NCI-H2081 treated with DMSO at 0.1 percent for 48 hours (cell line): ENCODE measurements at places on chromosomes 7 and 10.

DNA sequence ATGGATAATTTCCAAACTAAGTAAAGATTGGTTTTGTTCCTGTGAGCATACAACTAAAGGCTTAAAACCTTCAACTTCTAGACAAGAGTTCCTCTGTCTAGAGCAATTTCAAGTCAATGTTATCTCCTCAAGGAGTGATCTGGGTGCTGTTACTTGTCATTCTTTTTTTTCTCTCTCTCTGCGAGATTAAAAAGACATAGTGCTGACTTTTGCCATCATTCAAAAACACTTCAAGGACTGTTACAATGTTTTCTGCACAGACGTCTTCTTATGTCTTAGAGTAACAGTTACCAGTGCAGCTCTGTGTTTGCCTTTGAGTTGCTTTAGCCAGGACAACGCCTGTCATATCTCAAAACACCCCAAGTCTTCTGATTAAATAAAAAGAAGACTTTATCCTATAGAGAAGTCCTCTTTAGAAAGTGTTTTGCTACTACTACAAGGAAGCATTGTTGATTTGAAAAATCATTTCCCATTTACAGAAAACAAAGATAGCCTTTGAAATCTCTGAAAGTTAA, 263.5 kb upstream of the FERD3L start:
- DNase-seq, result no peak

DNA sequence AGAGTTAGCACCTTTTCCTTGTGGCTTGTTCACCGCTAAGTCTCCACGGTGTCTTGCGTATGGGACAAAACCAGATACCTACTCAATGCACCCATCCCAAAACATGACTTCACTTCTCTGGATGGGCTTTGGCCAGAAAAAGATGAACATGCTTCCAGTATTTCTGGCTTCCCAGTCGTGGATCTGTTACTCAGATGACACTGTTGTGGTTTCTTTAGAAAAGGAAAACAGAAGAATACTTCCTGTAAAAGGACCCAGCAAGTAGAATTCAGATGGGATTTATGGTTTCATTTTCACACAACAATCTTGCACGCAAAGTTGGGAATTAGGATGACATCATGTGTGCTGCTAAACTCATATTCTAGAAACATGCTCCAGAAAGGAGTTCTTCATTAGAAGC, 216.7 kb downstream of the ADAM12 start:
- DNase-seq, result no peak

- DNase-seq, result no peak
Observed at GRCh38 chr7:130733931-130734814, at the start of gene KLF14. KLF14 (minus strand) TSS chr7:130734207; CDS start chr7:130734033, 174 bp downstream.

DNA sequence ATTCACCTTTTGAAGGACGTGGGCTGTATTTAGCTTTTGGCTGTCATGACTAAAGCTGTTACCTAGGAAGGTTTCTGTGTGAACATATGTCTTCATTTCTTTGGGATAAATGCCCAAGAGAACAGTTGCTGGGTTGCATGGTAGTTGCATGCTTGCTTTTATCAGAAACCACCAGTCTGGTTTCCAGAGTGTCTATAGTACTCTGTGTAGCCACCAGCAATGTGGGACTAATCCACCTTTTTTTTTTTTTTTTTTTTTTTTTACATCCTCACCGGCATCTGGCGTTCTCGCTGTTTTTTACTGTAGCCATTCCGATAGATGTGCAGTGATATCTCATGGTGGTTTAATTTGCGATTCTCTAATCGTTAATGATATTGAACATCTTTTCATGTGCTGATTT, 297.8 kb downstream of the SDK1 start:
- DNase-seq, result no peak

GRCh38 chr7:5546626-5547025, 123.0 kb upstream of the TNRC18 start:
- DNase-seq, result no peak

- DNase-seq, result no peak
Observed at GRCh38 chr10:29482591-29483431, 152.0 kb downstream of the SVIL start.

DNA sequence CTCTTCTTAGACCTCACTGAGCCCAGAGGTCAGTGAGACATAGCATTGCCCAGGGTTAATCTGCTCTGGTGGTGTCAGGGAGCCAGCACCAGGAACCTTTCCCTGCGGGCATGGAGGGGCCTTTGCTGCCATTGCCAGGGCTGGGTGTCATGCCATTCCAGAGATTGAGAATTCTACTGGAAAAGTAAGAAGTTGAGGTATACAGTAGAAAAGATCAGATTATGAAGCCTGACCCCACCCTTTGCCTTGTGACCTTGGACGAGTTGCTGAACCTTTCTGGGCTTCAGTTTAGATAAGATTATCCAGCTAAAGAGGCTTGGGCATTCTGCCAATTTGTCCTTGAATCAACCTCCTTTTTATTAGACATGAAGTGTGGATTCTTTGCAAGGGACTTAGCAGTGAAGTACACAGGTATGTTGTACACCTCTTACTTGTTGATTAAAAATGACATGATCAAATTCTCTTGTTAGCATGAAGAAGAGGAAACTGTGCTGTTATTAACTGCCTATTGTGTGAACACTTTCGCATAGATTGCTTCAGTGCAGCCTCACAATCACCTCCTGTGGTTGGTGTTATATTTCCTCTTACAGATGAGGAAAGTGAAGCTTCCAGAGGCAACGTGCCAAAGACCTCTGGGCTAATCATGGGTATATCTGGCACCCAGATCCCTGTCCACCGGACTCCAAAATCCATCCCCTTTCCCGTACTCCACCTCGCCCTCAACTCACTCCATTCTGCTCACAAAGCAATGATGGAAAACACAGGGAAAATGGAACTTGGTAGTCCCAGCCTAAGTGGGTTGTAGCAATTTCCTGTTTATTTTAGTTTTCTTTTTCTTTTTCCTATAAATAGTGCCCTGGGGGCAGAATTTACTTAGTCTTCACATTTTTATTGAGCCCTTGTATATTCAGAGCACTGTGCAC, 151.3 kb downstream of the CAMK1D start:
- DNase-seq, result no peak

GRCh38 chr7:106073701-106074100, 38.4 kb downstream of the SYPL1 start:
- DNase-seq, result no peak

- DNase-seq, result no peak
Observed at GRCh38 chr7:115078851-115079250, 157.0 kb downstream of the MDFIC start.

DNA sequence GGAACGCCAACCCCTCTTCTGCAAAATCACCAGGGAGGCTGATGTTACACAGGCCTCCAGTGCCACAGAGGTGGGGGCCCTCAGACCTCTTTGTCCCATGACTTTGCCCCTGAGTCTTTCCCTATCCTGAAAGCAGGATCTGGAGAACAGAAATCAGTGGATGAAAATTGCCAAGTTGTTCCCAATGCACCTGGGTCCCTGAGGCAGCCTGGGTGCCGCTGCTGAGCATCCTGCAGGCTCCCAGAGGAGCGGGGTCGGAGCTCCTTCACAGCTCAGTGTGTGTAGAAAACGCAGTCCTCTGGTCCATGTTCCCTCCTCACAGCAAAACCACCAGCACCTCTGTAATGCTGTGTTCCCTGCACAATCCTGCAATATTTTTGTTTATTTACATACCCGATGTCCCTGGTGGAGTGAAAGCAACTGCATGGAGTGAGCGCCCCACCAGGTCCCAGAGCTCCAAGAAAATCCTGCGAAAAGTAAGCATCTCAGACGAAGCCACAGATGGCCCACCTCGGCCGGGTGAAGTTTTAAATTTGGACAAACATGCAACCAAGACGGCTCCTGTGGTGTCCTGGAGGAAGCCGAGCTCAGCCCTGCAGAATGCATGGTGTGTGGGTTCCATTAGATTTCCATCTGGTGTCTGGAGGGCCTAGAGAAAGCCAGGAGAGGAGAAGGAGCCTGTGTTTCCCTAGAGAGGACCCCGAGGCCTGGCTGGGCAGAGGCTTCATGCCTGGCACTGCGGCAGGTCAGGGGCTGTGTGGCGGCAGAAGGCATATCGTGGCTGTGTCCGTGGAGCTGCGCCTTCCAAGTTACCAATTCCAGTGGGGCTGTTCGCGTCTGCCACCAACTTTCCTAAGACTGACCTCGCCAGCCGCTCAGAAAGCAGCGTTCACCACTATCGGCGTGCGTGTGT, 235.2 kb downstream of the WDR37 start:
- no peak for DNase-seq

GRCh38 chr10:91552274-91553095, 80.4 kb downstream of the PPP1R3C start:
- no peak for DNase-seq

- DNase-seq, result no peak
Observed at GRCh38 chr10:117074621-117075020, 63.4 kb downstream of the VAX1 start.

- no peak for DNase-seq
Observed at GRCh38 chr7:27183682-27184336, 1.2 kb downstream of the HOXA11 start.

DNA sequence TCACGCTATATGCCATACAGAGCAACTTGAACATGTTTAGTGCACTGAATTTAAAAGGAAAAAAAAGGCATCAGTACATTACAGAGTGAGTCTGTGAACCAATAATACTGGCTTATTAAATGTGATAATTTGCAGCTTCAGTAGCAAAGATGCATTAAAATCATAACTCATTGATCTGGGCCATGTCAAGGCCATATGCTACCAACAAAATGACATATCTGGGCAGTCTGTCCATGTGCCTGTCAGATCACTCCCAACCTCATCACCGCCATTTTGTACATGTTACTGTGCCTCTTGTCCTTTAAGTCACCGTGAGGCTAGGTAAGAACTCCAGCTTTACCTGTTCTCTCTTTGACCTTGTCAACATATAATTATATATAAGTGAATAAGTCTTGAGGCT, 307.4 kb upstream of the LRGUK start:
- no peak for DNase-seq

- no peak for DNase-seq
Observed at GRCh38 chr7:41655426-41655825, 47.5 kb downstream of the INHBA start.

GRCh38 chr10:113019096-113019495, 69.0 kb downstream of the TCF7L2 start:
- no peak for DNase-seq

DNA sequence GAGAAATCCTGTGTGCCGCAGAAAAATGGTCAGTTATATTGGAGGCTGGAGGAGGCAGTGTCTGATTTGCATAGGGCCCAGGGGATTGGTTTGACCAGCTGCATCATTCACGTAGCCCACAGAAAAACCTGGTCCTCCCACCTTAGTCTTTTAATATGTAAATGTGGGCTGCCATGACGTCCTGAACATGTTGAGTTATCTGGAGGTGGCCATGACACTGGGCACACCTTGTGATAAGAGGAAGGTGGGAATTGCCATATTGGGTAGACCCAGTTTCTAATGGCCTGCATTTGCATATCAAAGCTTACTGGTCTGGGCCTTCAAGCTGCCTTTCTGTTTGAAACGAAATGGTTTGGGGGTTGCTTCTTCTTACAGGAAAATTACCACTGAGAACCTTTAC, 162.2 kb downstream of the AHR start:
- DNase-seq, result no peak

- DNase-seq, result no peak
Observed at GRCh38 chr10:129614341-129614740, 147.3 kb downstream of the MGMT start.

- DNase-seq, result no peak
Observed at GRCh38 chr7:95520136-95520535, 34.4 kb downstream of the ASB4 start.

DNA sequence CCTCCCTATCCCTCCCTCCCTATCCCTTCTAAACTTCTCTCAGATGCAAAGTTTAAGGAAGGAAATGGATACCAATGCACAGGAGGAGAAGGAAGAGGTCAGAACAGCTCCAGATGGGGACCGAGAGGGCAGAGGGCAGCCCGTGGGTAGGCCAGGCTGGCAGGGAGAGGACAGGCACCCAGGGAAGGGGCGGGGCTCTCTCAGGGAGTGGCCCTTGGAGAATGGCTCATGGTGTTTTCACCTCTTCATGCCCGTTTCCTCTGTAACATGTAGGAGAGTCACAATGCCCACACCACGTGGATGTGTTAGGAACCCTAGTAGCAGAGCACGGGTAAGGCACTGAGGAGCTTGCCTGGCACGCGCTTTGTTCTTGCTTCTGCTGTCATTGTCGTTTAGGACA, 264.5 kb downstream of the CELF2 start:
- DNase-seq, result no peak

GRCh38 chr10:13039761-13040160, 38.2 kb upstream of the CCDC3 start:
- no peak for DNase-seq

DNA sequence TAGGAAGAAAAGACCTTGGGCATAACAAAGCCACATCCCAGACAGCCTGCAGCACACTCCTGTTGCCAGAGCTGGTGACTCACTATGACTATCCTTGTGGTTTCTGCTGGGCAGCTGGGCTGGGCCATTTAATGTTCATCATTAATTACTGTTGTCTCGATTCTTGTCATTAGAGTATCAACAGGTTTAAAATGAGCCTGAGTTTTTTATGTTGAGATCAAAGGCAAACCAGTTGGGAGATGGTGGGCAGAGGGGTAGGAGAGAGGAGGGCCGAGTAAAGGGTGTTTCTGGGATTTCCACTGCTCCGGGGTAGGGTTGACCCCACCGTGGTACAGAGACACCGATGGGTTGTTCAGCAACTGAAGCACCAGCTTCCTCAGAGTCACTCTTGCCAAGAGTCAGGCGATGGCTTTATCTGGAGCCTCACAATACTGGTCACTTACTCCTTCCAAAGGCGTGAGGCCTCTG, 128.7 kb upstream of the LYZL1 start:
- DNase-seq, result no peak

DNA sequence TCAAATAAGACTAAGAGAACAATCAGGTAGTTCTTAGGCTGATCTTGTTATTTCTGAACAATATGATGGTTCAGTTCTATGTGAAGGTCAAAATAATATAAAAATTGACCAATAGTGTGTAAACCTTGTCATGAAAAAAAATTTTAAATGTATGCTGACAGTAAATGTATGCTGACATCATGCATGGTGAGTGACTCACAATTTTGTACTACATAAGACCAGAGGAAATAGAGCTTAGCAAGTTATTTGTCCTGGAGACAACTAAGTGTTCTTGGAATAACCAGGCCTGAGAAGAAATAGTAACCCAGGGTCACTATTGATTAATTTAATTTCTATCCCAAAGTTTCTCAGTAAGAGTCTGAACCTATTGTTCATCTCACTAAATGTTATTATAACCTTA, 182.2 kb upstream of the PCDH15 start:
- no peak for DNase-seq
